ENCODE measurements at places on chromosomes 7 and 10.

GRCh38 chr7:91034459-91035368 is 229.5 kb upstream of the FZD1 start:
- peak; percentile 65 for DNase-seq

GRCh38 chr10:102712089-102712488 is 2.1 kb downstream of the ARL3 start:
- DNase-seq, result no peak

DNA sequence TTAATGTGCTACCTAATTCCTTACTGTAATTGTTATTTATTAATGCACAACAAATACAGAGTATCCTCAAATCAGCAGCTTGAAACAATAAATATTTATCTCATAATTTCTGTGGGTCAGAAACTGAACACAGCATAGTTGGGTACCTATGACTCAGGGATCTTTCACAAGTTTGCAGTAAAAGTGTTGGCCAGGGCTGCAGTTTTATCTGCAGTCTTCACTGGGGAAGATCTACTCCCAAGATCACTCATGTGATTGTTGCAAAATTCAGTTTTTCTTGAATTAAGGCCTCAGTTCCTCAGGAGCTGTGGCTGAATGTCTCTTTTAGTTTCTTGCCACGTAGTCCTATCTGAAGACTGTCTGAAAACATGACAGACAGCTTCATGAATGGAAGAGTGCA is 237.8 kb downstream of the ZWINT start:
- DNase-seq, result no peak

- DNase-seq, result no peak
Measured at GRCh38 chr7:50625360-50625759, 60.2 kb upstream of the DDC start.

DNA sequence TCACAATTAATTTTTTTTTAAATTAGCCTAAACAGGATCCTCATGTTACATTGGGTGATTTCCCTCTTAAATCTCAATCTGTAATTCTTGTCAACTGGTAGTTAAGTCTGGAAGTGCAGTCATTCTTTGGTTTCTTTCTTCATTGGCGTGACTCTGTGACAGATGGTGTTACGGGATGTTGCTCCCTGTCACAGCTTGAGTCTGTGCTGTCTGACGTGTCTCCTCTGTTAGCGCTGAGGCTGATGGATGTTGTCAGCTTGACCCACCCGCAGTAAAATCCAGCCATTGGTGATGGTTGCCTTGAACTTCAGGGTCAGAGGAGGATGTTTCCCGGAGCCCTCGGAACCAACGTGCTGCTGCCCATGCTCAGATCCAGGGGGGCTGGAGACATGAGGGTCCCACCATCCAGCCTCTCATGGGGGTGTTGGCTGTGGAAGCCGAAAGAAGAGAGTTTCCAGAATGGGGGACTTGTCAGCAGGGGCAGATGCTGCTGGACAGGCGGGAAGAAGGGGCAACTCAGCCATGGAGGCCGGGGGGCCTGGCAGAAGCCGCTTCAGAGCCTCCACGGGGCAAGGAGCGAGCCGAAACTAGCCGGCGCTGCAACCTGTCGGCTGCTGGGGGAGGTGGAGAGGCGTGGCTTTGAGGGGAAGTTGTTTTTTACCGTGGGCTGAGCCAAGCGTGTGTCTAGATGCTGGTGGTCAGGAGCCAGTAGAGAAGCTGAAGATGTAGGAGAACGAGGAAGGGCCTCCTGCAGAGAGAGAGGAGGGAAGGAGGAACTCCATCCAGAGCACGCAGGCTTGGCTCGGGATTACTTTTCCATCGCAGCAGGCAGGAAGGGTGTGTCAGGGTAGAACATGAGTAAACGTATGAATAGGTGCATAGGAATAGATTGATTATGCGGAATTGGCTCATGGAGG is 3.5 kb downstream of the SUN1 start:
- no peak for DNase-seq

GRCh38 chr10:3676564-3676963 is 108.4 kb downstream of the KLF6 start:
- DNase-seq, result no peak

- DNase-seq, result peak; percentile 31
Measured at GRCh38 chr7:131285556-131285955, 42.1 kb upstream of the MKLN1 start.

DNA sequence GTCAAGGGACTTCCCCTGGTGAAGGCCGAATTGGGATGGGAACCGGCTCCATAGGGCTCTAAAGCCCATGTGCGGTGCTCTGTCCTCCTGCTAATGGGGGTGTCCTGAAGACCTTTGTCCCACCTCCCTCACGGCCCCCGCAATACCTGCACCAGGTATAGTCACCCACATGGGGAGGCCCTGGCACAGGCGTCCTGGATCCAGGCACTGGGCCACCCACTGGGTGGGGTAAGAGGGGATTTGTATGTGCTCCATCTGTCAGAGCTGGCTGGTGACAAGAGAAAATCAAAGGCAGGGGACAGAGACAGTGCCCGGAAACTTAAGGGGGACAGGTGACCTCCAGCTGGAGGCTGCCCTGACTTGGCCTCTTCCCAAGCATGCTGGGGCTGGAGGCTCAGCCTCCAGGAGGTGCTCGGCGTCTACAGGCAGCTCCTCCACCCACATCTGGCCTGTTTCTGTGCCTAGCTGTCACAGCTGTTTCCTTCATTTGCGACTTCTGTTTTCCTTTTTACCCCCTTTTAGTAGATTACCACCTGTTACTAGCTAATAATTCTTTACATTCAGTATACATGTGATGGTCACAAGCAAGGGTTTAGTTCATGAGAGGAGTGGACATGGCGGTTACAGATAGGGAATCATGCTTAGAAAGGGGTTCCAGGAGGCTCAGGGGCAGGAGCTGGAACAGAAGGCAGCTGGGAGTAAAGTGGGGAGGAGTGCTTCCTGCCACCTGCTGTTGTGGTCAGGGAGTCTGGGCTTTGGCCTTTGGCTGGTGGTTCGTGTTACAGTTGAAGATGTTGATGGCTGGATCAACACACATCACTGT is 2.3 kb upstream of the CUZD1 start:
- DNase-seq, result no peak
